DMS153 (cell line): ENCODE measurements at places on chromosomes 1 and 21.

GRCh38 chr1:1370771-1371300, 4.2 kb downstream of the AURKAIP1 start:
- DNase-seq = no peak

GRCh38 chr21:39805983-39806382, 61.0 kb downstream of the IGSF5 start:
- no peak for DNase-seq

DNA sequence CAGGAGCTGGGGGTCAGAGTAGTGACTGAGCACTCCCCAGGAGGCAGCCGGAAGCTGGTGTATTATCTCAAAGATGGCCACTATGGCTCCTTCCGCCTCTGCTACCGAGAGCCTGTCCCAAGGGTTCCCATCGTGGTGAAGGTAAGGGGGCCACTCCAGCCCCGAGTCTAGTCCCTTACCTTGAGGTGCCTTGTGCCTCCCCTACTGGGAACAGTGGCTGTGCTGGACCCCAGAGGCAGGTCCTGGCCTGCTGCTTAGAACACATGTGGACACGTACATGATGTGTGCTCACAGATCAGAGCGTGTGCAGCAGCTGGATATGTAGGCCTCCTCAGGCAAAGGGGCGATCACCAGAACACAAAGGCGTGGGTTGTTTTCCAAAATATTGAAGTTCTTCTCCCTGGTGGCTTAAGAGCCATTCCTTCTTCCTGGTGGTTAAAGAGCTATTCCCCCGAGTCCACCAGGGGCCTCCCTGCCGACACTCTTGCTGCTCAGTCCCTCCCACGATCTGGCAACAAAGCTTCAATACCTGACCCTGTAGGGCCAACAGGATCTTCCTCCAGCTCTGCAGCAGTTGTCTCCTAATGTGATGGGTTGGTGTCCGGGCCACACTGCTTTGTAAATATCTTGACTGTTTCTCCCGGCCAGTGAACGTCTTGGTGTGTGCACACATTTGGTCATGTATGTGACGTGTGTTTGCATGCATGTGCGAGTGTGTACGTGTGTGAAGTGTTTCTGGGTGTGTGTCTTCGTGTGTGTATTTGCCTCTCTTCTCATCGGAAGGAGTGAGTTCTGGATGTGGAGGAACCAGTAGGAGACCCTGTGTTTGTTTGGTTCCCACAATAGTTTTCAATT, 68.4 kb upstream of the TINAGL1 start:
- DNase-seq = no peak

DNA sequence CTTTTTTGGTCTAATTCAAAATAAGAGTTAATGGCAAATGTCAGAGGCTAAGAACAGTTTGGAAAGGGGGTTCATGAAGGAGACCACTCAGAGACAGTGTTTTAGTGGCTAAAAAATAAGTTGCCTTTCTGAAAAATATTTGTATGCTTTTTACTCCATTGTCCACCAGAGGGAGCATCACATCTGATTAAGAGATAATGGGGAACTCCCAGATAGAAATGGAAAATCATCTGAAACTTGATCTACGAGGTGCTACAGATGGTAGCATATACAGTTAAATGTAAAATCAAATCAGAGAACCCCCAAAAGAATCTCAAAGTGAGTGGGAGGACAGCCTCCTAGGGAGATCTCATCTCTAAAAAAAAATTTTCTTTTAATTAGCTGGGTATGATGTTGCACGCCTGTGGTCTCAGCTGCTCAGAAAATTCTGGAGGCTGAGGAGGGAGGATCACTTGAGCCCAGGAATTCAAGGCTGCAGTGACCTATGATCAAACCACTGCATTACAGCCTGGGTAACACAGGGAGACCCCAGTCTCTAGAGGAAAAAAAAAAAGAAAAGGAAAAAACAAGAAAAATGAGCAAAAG, 9.7 kb downstream of the SMYD3 start:
- DNase-seq = peak; percentile 58

DNA sequence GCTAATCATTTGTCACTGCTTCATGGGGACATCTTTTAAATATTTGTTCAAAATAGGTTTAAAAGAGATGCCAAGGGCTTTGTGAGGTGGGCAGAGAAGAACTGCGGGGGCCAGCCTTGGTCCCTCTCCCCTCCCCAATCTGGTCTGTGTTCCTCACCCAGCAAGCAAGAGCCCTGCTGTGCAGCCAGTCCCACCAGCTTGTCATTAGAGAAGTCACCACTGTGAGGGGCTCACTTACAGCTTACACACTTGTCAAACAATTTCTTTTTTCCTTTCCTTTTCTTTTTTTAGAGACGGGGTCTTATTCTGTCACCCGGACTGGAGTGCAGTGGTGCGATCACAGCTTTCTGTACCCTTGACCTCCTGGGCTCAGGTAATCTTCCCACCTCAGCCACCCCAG, 10.4 kb upstream of the CDK18 start:
- DNase-seq = no peak

GRCh38 chr1:160640359-160641123, 6.3 kb downstream of the SLAMF1 start:
- no peak for DNase-seq

GRCh38 chr1:107979926-107980325, 14.9 kb upstream of the VAV3 start:
- no peak for DNase-seq

DNA sequence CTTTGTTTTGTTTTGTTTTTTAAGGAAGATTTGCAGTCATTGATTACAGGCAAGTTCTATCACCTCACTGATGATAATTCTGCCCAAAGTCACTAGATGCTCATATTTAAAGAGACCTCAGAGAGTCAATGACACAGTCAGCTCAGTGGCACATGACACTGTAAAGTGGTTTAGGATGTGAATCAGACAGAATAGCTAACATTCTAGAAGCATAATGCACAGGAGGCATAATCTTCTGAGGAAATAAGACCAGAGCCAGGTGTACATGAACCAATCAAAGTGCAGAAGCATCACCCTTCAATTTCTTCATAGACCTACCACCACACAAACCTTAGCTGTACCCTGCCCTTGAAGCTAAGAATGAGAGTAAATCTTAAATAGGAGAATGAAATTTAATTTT, 268.5 kb downstream of the BRINP2 start:
- DNase-seq = no peak

GRCh38 chr1:175413367-175413766, 220.8 kb upstream of the KIAA0040 start:
- DNase-seq = no peak

DNA sequence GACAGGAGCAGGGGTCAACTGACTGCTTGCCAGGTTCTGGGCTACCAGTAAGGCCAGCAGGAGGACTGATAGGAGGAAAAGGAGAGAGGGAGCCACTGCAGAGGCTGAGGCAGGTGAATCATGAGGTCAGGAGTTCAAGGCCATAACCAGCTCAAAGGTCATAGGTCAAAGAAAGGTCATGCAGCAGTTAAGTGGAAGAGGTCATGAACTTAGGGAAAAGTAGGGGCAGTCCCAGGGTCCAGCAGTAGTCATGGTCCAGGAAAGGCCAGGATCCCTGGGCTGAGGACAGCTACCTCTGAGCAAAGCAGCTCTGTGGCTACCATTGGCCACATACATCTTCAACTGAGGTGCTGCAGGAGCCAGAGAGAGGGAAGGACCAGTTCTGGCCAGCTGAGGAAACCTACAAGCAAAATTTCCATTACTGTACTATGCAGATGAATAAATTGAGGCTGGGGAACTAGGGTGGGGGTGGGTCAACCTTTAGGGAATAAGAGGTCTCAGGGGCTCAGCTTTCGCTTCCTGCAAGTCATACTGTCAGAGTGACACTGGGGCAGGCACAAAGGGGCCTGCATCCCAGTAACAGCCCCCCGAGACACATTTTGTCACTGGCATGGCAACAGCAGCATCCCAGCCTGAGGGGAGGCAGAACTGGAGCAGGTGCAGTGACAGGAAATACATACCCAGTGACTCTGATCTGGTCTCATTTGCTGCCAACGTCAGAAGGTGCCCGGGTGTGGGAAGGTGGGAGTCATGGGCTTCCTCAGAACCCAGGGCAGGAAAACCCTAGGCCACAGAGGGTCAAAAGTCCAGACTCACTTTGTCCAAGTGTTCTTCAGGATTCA, 5.2 kb upstream of the INPP5B start:
- no peak for DNase-seq

GRCh38 chr1:185808631-185809030, 74.4 kb downstream of the HMCN1 start:
- no peak for DNase-seq

- no peak for DNase-seq
These were observed 2.6 kb upstream of the GNG5 start for GRCh38 chr1:84509029-84509428.

GRCh38 chr1:202952818-202953217, 5.3 kb downstream of the ADIPOR1 start:
- DNase-seq = no peak

GRCh38 chr1:31790140-31790539, 25.7 kb downstream of the SPOCD1 start:
- DNase-seq = no peak

DNA sequence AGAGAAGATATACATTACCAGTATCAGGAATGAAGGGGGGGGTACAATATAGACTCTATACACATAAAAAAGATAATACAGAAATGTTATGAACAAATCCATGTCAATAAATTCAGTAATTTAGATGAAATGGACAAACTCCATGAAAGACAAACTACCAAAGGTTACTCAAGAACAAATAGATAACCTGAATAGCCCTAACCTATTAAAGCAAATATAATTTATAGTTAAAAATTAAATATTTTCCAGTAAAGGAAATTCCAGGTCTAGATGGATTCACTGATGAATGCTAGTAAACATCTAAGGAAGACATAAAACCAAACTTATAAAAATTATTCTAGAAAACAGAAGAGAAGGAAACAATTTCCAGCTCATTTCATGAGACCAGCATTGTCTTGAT, 13.2 kb downstream of the BLZF1 start:
- DNase-seq = no peak

- no peak for DNase-seq
These were observed 75.5 kb downstream of the NAV1 start for GRCh38 chr1:201614262-201615015.

DNA sequence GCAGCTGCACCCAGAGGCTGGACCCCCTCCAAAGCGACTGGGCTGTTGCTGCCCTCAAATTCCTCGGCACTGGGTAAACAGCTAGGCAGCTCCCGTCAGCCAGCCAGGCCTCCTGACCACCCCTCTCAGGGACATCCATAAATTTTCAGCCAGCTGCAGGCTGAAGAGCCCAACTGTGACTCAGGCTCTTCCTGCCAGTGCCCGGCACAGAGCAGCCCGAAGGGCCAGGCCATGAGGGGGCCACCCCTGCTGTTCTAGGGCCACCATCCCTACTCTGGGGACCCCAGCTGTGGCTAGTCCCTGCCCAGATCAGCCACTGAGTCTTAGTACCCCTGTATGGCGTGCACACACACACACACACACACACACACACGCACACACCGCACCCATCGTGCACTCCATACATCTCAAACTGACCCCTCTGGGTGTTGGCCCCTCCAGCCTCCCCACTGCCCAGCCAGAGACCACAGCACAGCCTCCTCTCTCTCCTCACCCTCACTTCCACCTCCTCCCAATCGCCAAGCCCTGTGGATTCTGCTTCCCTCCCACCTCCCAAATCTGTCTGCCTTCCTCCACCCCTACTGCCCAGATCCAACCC, 6.2 kb upstream of the LAPTM5 start:
- DNase-seq = no peak

DNA sequence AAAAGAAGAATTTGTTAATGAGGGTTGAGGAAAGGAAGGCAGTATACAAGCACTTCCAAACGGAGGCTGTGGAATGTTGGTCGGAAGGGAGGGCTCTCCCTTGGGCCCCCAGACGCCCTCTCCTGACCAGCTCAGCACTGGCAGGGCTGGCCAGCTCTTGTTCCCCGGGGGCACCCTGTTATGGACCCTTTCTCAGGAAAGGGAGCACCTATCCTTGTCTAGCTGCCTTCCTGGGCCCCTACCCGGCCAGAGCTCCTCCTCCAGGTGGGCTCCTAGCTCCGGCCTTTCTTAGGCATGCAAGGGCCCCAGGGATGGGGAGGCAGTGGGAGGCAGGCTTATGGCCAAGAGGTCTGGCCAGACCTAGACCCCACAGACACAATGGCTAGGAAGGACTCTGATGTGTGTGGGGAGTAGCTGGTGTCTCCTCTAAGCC, 926 bp downstream of the BLACAT1 start:
- DNase-seq = no peak

GRCh38 chr1:222653178-222653827, 35.4 kb downstream of the MIA3 start:
- no peak for DNase-seq
